ENCODE measurements at places on chromosomes 11 and 22.

DNA sequence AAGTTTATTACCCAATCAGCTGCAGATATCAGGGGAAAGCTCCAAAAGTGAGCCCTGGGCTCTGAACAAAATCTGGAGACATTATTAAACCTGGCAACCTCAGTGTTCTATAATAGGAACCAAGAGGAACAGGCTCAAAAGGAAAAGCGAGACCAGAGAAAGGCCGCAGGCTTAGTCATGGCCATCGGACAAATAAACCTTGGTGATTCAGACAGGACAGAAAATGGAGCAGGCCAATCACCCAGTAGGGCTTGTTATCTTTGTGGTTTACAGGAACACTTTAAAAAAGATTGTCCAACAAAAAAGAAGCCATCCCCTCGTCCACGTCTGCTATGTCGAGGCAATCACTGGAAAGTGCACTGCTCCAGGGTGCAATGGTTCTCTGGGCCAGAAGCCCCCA lies 7.7 kb upstream of the PANX1 start:
- no peak for DNase-seq

- no peak for DNase-seq
Measured at GRCh38 chr11:84260862-84261261, 974.7 kb upstream of the CCDC90B start.

DNA sequence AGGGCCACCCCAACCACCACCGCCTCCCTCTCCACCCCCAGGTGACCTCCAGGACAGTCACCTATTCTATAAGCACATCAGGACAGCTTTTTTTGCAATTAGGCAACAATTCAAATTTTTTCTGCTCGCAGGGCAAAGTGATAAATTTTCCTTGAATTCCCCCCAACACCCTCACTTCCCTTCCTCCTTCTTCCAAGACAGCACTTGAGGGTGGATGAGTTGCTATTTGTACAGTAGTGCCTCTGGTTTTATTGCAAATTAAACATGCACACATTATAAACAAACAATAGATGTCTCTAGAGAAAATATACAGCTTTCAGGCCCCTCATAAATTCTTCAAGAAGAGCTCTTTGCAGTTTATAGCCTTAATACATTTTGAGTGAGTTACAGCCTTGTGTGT lies 80.9 kb upstream of the USP47 start:
- no peak for DNase-seq

GRCh38 chr22:48717076-48717810 lies 1110.4 kb downstream of the BRD1 start:
- peak; percentile 56 for DNase-seq

- no peak for DNase-seq
Measured at GRCh38 chr22:31938296-31938695, 6.0 kb upstream of the YWHAH start.

DNA sequence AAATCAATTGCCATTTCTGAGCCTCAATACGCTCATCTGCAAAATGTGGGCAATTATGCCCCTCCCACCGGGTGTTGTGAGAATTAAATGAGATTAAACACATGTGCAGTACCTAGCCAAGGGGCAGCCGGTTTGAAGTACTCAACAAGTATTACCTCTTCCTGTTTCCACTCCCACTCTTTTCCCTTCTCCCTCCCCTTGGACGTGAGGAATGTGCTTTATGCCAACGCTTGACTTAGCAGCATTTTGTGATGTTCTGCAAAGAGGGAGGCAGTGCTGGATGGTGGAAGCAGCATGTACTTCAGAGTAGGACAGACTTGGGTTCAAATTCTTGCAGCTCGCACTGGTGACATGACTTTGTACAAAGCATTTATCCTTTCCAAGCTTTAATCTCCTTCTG lies 306.0 kb downstream of the BUD13 start:
- DNase-seq = no peak

DNA sequence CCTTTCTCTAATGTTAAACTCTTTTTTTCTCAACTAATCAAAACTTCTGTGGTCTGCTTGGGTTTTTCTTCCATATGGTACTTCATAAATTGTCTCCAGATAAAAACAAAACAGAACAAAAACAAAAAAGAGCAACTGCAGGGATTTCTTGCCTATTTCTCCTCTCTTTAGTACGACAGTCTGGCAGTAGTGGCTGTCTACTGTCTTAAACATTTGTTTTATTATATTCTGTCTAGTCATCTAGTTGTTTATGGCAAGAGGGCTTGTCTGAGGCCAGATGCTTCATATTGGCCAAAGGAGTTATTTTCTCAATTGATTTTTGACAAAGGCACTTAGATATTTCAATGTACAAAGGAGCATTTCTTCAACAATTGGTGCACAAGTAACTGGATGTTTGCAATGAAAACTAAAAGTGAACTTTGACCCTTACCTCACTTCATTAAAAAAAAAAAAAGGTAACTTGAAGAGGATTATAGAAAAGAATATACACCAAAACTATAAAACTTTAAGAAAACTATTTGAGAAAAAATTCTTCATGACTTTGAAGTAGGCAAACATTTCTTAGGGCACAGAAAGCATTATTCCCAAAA lies 404.2 kb downstream of the LUZP2 start:
- DNase-seq = no peak

GRCh38 chr11:44224867-44225501 lies 85.0 kb downstream of the ALX4 start:
- DNase-seq = no peak

DNA sequence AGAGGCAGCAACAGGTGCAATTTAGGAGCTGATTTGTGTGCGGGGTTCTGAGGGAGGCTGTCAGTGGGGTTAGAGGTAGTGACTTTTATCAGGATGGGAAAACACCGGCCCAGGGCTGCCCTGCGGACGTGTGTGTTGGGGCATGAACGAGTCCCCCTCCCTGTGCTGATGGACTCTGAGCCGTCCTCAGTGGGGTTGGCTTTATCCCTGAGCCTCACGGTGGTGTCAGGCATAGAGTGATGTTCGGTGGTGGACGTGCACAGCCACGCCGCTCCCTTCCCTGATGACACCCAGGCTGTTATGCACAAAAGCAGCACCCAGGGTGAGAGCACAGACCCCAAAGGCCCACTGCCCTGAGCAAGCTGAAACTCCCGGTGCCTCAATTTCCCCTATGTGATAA lies 809.1 kb downstream of the BRD1 start:
- DNase-seq = no peak

- peak; percentile 87 for DNase-seq
Measured at GRCh38 chr11:119339589-119340334, 921 bp downstream of the C1QTNF5 start.

DNA sequence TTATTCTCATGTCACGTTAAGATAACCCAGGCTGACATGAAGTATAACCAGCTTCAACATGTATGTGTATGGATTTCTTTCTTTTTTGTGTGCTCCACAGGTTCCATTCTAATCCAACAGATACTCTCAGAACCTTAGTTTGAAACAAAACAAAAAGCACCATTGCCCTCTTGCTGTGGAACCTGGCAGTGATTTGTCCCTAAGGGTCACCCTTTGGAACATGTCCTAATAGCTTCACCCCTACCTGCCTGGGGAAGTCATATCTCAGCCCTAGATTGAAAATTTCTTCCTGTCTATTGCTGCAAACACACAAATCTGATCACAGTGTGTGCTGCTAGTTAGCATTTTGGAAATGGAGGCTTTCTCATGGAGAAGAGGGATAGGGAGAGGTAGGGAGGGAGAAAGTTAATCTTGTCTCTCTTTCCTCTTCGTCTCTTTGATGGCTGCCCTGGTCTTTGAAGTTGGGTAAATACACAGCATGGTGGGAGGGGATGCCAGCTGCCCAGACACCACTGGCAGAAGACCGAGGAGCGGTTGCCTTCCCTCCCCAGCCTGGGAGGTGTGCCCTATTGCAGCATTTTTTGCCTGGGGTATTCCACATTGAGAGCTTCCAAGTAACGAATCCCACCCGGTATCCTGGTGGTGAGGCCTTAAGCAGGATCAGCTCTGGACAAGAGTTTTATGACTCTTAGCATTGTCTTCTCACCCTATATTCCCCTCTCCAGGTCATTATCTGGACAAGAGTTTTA lies 11.6 kb upstream of the CADM1 start:
- DNase-seq = no peak

DNA sequence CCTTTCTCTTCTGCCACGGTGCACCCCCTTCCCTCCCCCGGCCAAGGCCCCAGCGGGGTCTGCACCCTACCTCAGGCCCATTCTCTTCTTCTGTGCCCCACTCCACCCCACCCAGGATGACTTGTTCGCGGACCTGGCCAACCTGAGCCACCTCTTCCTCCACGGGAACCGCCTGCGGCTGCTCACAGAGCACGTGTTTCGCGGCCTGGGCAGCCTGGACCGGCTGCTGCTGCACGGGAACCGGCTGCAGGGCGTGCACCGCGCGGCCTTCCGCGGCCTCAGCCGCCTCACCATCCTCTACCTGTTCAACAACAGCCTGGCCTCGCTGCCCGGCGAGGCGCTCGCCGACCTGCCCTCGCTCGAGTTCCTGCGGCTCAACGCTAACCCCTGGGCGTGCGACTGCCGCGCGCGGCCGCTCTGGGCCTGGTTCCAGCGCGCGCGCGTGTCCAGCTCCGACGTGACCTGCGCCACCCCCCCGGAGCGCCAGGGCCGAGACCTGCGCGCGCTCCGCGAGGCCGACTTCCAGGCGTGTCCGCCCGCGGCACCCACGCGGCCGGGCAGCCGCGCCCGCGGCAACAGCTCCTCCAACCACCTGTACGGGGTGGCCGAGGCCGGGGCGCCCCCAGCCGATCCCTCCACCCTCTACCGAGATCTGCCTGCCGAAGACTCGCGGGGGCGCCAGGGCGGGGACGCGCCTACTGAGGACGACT lies 15.9 kb downstream of the RTN4RL2 start:
- peak; percentile 79 for DNase-seq

GRCh38 chr22:43889201-43889859 lies 2.5 kb downstream of the PNPLA5 start:
- DNase-seq = no peak

- no peak for DNase-seq
Measured at GRCh38 chr11:6297831-6298230, 22.5 kb downstream of the CAVIN3 start.

GRCh38 chr22:38954414-38955043 lies 2.9 kb upstream of the APOBEC3A start:
- no peak for DNase-seq

- DNase-seq = no peak
Measured at GRCh38 chr11:81852896-81853295, 880.8 kb downstream of the FAM181B start.

- no peak for DNase-seq
Measured at GRCh38 chr22:39332441-39333064, 13.1 kb upstream of the RPL3 start.

- no peak for DNase-seq
Measured at GRCh38 chr11:10498022-10498400, 42.9 kb downstream of the AMPD3 start.

GRCh38 chr11:22635689-22636088 lies 10.1 kb upstream of the FANCF start:
- no peak for DNase-seq

DNA sequence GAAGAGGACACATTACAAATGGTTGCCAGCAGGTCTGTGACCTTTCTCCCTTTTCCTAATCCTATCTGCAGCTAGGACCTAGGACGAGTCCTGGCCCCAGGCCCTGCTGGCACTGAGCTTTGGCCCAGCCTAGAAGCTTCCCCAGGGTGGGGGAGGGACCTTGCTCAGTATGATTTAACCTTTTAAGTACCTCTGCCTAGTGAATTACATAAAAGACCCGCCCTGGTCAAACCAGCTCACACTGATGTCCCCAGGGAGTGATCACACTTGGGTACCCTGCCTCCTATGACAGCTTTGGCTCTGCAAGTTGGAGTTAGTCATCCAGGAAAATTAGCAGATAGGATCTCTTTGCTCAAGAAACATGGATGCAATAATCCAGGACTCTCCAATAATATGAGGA lies 21.9 kb downstream of the ASCC2 start:
- DNase-seq = peak; percentile 82

DNA sequence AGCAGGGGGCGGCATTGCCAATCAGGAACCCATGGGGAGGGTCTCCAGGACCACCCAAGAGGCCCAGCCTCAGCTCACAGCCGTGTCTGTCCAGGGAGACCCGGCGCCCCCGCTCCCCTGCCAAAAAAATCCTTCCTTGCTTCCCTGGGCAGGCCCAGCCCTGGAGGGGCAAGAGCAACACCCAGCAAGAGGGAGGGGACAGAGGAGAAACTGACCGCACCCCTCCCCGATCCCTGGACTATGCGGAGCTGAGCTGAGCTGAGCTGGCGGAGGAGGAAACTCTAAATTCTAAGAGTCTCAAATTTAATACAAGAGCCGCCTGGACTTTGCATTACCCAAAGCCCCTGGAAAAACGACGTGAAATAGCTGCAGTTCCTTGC lies 52.0 kb upstream of the SHISAL1 start:
- DNase-seq = peak; percentile 62

- DNase-seq = peak; percentile 59
Measured at GRCh38 chr11:72589802-72590761, 84.1 kb downstream of the PDE2A start.

GRCh38 chr11:69669486-69669885 lies 5.7 kb downstream of the LTO1 start:
- no peak for DNase-seq

GRCh38 chr22:49451070-49451840 lies 376.4 kb downstream of the BRD1 start:
- DNase-seq = no peak

DNA sequence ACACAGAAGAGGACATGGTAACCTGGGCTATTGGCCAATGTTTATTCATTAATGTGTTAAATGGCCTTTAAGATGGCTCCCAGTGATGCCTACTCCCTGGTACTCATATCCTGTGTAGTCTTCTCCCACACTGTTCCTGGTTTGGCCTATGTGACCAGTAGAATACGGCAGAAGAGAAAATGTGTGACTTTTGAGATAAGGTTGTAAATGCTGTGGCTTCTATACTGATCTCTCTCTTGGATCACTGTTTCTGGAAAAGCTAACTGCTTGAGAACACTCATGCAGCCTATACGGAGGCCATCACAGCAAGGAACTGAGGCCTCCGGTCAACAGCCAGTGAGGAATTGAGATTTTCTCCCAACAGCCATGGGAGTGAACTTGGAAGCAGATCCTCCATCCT lies 24.1 kb downstream of the MAML2 start:
- DNase-seq = no peak

GRCh38 chr22:36923131-36923788 lies 9.8 kb downstream of the CSF2RB start:
- DNase-seq = no peak

GRCh38 chr11:112255067-112255720 lies 5.5 kb downstream of the PLET1 start:
- no peak for DNase-seq

GRCh38 chr11:17687946-17688670 lies 31.3 kb upstream of the MYOD1 start:
- DNase-seq = no peak

DNA sequence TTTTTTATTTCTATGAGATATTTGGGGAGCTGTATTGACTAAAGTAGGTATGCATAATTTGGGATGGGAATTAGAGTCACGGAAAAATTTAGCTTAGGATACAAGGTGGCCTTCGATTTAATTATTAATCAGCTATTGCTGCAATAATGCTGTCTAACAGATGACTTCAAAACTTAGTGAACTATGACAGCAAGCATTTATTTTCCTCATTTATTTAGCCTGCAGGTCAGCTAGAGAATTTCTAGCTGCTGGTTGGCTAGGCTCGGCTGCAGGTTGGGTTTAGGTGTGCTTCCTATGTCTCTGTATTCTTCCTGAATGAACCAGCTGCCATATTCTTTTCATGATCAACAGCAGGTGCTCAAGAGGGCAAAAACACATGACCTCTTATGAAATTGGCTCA lies 181.8 kb upstream of the RAG2 start:
- no peak for DNase-seq
